ENCODE measurements at places on chromosomes 7 and 10.

GRCh38 chr7:98284335-98285036 is 3.0 kb downstream of the BRI3 start:
- no peak for DNase-seq

DNA sequence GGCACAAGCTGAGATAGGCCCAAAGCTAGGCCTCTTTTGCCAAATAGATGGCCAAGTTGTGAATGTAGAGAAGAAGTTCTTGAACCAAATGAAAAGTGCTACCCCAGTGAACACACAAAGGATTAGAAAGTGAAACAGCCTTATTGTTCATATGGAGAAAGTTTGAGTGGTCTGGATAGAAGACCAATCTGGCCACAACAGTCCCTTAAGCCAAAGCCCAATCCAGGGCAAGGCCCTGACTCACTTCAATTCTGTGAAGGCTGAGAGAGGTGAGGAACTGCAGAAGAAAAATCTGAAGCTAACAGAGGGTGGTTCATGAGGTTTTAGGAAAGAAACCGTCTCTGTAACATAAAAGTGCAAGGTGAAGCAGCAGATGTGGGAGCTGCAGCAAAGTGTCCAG is 18.7 kb upstream of the ATP6V0A4 start:
- no peak for DNase-seq

DNA sequence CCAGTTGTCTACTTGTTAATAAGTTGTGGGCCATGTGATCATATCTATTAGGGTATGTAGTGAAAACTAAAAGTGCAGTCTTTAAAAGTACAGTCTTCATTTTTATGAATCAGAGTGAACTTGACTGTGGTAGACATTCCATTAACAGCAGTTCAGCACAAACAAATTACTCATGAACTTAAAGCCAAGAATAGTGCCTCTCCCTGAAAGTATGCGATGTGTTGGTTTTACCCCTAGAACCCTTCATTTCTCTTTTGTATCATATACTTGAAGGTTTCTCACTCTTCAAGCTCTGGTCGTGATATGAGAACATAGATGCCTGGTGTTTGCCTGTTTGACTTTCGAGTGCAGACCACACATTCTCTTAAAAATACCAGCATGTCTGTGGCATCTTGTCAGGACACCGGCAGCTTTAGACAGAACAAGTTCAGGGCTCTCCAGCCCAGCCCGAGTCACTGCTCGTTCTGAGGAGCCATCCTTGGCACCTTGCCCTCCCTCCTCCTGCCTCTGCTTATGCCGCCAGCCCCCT is 159.3 kb downstream of the LCOR start:
- no peak for DNase-seq

DNA sequence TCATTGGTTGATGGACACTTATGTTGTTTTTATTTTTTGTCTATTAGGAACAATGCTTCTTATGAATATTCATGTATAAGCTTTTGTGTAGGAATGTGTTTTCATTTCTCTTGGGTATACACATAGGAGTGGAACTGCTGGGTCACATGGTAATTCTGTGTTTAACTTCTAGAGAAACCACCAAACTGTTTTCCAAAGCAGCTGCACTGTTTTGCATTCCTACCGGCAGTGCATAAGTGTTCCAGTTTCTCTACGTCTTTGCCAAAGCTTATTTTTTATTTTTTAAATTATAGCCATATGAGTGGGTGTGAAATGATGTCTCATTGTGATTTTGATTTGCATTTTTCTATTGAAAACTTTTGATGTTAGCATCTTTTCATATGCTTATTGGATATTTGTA is 51.3 kb downstream of the ADK start:
- DNase-seq = no peak

- no peak for DNase-seq
Observed at GRCh38 chr7:108270385-108271015, 140.3 kb upstream of the LAMB4 start.

DNA sequence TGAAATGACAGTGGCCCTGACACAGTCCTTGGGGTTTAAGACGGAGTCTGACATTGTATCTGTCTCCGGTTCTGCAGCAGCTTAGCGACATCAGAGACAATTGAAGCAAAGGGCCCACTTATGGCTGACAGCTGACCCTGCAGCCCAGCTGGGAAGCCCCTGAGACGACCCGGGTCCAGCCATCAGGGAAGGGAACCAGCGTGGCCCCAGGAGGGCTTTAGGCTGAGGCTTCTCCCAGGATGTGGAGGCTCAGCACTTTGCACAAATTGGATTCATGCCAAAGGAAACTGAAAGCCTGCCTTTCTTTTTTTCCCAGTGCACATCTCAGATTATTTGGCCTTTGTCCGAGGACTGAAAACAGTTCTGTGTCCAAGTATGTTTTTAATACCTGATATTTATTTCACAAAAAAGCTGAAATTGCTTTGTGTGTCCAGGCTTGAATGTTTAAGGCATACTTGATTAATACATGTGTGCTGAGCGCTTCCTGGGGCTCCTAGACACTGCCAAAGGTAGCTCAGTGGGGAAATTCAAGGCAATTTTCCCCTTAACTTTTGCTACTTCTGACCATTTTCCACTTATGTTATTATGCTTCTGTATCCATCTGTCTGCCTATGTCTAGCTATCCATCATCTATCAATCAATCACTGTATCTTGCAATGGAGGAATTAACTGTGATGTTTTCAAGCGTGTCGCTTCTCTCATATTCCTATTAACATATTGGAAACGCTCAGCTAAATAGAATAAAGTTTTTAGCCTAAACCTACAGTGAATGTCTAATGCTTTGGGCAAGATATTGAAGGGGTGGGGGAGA is 34.8 kb downstream of the KLF6 start:
- no peak for DNase-seq

- no peak for DNase-seq
Observed at GRCh38 chr7:97499204-97499603, 232.7 kb upstream of the TAC1 start.

GRCh38 chr10:28963539-28964221 is 286.4 kb downstream of the BAMBI start:
- no peak for DNase-seq

Measured in NCI-H510A (cell line).